ENCODE measurements at places on chromosomes 1 and 21.

GRCh38 chr1:162215902-162216301, 146.4 kb downstream of the NOS1AP start:
- no peak for DNase-seq

DNA sequence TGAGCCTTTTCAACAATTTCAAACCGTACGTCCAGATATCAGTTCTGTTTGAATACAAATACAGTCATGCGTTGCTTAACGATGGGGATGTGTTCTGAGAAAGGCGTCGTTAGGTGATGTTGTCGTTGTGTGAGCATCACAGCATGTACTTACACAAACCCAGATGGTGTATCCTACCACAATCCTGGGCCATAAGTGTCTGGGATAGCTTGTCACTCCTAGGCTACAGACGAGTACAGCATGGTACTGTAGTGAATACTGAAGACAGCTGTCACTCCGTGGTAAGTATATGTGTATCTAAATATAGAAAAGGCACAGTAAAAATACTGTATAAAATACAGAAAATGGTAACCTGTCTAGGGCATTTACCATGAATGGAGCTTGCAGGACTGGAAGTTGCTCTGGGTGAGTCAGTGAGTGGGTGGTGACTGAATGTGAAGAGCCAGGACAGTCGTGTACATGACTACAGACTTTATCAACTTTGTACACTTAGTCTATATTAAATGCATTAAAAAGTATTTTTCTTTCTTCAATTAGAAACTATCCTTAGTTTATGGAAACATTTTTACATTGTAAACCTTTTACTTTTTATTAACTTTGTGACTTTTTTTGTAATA, 10.5 kb upstream of the OR2W3 start:
- DNase-seq, result no peak

- DNase-seq, result no peak
These were observed 579.9 kb upstream of the B3GALT2 start for GRCh38 chr1:193766329-193766728.

- DNase-seq, result no peak
These were observed 184.5 kb downstream of the FASLG start for GRCh38 chr1:172843444-172843843.
